ENCODE measurements at places on chromosomes 2 and 18. TPM values are rescaled to one million over a fixed set of nuclear protein-coding genes. Genes with fewer than 3 reads are reported as not detected.

The RNF152 gene
- total RNA-seq: 18.8 TPM

The SERPINB12 gene
- not detected for total RNA-seq

The SLC9A4 gene
- not detected for total RNA-seq

The COMMD1 gene
- total RNA-seq: 49.5 TPM

The PAX8 gene
- total RNA-seq: under 0.01 TPM

The OR6B3 gene
- total RNA-seq: not detected

The SEPTIN2 gene
- 487 TPM for total RNA-seq

The RTP5 gene
- not detected for total RNA-seq
